ENCODE measurements at places on chromosomes 1 and 21.

DNA sequence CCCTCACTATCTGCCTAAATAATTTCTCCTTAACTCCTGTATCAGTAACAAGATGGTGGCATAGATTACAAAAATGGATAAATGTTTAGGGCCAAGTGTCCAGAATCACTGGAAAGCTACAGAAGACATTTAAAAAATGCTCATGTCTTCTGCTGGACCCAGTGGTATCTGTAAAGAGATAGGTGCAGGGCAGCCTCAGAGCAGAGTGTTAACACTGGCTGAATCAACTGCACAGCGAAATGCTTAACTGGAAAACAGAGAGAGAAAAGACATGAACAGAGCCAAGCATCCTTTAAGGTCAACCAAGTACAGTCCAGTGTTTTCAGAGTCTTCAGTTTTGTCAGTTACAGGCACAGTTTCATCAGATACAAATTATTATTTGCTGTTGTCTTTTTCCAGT, 419.3 kb downstream of the ZP4 start:
- DNase-seq = no peak

- DNase-seq = no peak
These were observed 85.1 kb upstream of the CSF3R start for GRCh38 chr1:36567601-36568341.

DNA sequence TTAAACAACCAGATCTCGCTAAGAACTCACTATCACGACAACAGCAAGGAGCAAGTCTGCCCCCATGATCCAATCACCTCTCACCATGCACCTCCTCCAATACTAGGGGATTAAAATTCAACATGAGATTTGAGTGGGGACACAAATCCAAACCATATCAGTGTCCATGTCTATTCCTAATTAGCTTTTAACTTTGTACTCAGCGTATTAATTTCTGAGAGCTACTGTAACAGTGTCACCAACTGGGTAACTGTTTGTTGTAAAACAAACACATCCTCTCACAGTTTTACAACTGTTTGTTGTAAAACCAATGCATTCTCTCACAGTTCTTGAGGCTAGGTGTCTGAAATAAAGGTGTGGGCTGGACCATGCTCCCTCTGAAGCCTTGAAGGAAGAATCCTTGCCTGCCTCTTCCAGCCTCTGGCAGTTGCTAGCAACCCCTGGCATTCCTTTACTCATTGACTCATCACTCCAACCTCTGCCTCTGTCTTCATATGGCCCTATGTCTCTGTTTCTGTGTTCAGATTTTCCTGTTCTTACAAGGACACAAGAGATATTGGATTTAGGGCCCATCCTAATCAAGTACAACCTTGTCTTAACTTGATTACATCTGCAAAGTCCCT, 121.2 kb downstream of the LTN1 start:
- no peak for DNase-seq

DNA sequence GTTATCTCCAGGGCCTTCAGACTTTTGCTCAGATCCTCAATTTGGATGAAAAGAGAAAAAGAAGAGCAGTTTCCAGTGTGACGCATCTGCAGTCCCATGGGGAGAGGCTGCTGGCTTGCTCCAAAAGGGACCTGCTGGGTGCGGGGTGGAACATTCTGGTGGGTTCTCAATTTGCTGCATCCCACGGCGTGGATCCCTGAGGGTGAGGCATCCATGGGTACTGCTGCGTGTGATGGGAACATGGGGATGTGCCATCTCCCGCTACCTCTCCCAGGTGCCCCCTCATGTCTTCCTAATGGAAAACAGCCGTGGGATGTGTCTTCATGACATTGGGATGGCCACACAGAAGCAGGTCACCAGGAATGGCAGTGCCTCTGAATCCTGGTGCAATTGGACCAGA, 221.3 kb upstream of the AJAP1 start:
- no peak for DNase-seq

- no peak for DNase-seq
These were observed 96.8 kb upstream of the DPT start for GRCh38 chr1:168825820-168826219.

DNA sequence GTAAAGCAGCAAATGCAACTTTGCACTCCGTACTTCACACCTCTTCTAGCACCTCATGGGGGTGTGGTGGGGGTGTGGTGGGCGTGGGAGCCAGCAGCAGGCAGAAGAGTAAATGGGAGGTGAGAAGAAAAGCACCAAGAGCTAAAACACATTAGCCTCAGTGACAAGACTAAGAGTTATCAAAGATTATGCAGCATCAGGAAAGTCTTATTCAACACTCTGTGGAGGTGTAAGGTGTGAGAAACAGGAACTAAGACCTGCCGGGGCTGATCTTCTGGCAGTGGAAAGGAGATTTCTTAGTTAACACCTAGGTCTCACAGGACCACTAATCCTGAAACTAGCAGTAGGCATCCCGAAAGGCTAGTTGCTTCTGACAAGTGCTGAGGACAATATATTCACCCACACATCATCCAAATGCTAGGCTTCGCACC, 9.9 kb downstream of the TGFBR3 start:
- no peak for DNase-seq

DNA sequence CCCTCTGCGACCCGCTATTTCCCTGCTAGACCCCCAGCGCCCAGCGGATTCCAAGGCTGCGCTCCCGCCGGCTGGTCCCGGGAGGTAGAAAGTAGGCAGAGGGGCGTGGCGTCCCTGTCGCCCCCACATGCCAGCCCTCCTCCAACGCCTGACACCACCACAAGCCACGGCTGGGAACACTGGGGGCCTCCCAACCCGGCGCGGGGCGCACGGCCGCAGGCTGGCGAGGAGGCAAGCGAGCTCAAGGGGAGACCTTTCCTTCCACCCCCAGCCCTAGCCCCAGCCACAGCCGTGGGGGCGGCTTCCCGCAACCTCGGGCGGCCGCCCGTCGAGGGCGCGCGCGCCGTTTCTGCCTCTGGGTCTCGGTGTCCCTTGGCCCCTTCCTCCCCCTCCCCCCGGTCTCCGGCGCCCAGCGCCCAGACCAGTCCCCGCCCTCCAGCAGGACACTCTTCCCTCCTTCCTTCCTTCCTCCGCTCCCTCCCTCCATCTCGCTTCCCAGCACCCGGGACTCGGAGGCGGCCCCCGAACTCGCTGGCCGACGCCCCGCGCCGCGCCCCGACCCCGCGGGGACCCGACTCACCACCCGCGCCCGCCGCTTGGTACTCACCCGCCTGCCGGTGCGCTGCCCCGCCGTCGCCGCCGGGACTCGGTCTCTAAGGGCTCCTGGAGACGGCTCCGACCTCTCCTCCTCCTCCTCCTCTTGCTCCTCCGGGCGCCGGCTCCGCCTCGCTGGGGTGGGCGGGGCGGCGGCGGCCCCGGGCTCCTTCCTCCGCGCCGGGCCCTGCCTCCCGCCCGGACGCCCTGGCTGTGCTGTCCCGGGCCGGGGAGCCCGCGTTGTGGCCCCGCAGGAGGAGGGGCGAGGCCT, at the start of gene GNG12:
TSS of gene GNG12 (minus strand) at position 731 of the 865 bp plus-strand sequence. CDS start 125,781 bp downstream, outside the sequence.
- DNase-seq = peak; percentile 33

DNA sequence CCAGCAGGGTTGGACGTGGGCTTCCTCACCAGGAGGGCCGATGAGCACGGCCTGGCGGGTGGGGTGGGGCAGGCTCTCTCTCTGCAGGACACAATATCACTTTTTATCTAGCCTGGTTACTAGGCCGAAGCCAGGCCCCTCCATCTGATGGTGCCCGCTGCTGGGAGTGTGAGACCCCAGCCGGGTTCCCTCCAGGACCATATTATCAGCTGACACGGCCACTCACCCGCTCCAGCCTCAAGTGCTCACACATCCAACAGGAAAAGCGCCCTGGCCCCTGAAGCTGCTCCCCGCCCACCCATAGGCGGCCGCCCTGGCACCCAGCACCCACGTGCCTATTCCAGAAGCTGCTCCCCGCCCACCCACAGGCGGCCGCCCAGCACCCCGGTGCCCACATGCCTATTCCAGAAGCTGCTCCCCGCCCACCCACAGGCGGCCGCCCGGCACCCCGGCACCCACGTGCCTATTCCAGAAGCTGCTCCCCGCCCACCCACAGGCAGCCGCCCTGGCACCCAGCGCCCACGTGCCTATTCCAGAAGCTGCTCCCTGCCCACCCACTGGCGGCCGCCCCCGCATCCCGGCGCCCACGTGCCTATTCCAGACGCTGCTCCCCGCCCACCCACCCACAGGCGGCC, 5.0 kb downstream of the SLC19A1 start:
- no peak for DNase-seq
